Osteoblast (primary cell): ENCODE measurements at places on chromosomes 1 and 21.

DNA sequence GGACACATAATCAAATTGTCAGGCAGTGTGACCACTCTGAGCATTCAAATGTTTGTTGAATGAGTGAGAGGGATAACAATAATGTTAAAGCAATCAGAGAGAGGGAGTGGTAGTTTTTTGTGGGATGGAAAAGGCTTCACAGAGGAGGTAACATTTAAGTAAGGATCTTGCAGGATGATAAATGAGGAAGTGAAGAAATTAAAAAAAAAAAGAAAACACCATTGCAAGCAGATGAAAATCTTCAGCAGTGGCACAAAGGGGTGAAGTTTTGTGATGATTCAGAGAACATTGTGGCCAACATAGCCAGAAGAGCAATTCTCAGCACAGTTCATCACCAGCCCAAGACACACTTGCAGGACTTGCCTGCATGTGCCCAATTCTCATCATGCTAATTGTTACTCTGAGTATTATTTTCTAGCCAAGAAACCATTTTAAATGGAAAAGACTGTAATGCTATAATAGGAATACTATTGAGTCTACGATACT lies 35.0 kb downstream of the OVGP1 start:
- H3K27ac ChIP-seq, result no peak overlapping the region
- DNase-seq, result no peak
- H3K36me3 ChIP-seq, result no peaks in the 10 kb centered on the region
- peaks cover 16% of the 10 kb centered on the region for H3K27me3 ChIP-seq
- no peak overlapping the region for H3K4me3 ChIP-seq
- no peaks in the 10 kb centered on the region for H3K4me1 ChIP-seq

DNA sequence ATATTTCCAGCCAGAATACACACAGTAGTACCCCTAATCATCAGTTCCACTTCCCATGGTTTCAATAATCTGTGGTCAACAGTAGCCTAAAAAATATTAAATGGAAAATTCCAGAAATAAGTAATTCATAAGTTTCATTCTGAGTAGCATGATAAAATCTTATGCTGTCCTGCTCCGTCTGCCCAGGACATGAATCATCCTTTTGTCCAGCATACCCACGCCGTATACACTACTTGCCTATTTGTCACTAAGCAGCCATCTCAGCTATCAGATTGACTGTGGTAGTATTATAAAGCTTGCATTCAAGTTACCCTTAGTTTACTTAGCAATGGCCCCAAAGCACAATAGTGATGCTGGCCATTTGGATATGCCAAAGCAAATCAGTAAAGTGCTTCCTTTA lies 118.7 kb downstream of the SLC5A9 start:
- no peaks in the 10 kb centered on the region for H3K4me1 ChIP-seq
- H3K36me3 ChIP-seq, result no peaks in the 10 kb centered on the region
- H3K4me3 ChIP-seq, result no peak overlapping the region

- peak; percentile 73 for DNase-seq
- no peaks in the 10 kb centered on the region for H3K27me3 ChIP-seq
- peaks cover 18% of the 10 kb centered on the region for H3K4me1 ChIP-seq
- H3K36me3 ChIP-seq, result no peaks in the 10 kb centered on the region
These were observed 4.4 kb downstream of the NME7 start for GRCh38 chr1:169363046-169363730.

DNA sequence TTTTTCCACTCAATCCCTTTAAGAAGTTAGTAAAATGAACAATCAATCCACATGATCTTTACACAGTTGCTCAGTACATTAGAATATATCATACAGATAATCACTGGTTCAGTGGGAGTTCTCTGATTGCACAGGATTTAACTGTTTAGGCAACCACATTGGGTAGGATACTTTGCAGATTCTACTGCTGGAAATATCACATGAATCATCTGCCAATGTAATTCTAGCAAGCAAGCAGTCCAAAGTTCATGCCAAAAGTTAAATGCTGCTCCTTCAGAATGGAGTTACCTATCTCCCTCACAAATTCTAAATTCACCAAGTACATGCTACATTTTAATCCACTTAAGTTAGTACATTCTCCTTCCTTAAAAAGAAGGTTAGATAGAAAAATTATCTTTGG lies 52.4 kb downstream of the NEGR1 start:
- no peak overlapping the region for H3K4me3 ChIP-seq
- no peaks in the 10 kb centered on the region for H3K27me3 ChIP-seq
- DNase-seq, result no peak
- H3K4me1 ChIP-seq, result peaks cover 5% of the 10 kb centered on the region

DNA sequence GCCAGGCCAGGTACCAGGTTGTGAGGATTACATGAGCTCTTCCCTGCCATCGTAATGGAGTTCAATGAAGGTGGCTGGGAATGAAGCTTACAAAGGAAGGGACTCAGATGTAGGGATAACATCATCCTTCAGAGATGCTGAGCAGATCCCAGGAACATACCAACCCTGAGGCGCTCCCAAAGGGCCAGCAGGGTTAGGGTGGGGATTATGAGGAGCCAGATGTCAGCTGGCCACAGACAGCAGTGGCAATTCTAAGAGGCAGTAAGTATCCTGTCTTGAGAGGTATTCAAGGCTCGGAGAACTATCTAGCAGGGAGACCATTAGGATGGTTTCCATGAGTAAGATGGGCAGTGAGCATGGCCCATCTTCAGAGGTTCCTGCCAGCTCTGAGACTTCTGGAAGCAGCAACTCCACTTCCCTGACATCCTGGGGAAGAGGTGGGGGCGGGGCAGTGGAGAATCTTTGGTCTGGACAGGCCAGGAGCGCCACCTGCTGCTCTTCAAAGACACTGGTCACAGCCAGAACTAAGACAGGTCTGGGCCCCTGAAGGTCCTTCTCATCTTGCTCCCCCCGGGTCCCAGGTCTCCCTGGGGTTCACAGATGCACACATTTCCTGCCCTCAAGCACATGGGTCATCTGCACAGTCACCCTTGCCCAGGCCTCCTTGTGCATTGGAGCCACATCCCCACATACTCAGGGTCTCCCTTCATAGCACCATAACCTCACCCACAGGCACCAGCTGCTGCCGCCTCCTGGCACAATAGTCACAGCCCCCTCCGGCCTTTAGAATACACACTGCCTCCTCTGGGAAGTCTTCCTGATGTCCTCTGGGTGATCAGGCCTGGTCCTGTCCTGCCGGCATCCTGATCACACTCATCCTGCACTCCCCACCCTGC lies 2.7 kb upstream of the SDC3 start:
- no peaks in the 10 kb centered on the region for H3K4me1 ChIP-seq
- no peak overlapping the region for H3K27ac ChIP-seq
- no peaks in the 10 kb centered on the region for H3K36me3 ChIP-seq

- peaks cover 15% of the 10 kb centered on the region for H3K4me1 ChIP-seq
- DNase-seq, result no peak
- H3K36me3 ChIP-seq, result peaks cover 24% of the 10 kb centered on the region
- no peak overlapping the region for H3K27ac ChIP-seq
These were observed 6.3 kb downstream of the PARP1 start for GRCh38 chr1:226401355-226402303.

DNA sequence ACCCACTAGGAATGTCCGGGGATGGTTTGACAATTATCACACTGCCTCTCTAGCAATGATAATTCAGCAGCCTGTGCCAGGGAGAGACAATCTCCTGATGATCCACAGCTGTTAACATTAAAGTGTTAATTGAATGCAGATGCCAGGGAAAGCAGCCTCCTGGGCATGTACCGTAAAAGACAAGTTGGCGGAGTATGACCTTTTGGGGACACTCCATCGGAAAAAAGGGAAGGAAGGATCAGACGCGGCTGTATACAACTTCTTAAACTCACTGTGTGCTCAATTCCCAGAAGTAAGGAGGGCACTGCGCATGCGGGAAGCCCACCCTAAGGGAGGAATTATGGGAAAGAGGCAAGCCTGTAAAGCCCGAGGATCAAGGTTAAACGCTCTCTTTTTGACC lies 62.6 kb downstream of the MAP3K7CL start:
- H3K27me3 ChIP-seq, result no peaks in the 10 kb centered on the region
- H3K4me1 ChIP-seq, result peaks cover 41% of the 10 kb centered on the region
- no peak overlapping the region for H3K4me3 ChIP-seq
- no peak for DNase-seq

GRCh38 chr1:23035823-23036452 lies 16.7 kb downstream of the KDM1A start:
- DNase-seq, result peak; percentile 1
- no peak overlapping the region for H3K27ac ChIP-seq
- H3K27me3 ChIP-seq, result no peaks in the 10 kb centered on the region
- H3K4me3 ChIP-seq, result no peak overlapping the region
- H3K36me3 ChIP-seq, result no peaks in the 10 kb centered on the region
- peaks cover 6% of the 10 kb centered on the region for H3K4me1 ChIP-seq

GRCh38 chr1:21894034-21894881 lies 42.9 kb downstream of the HSPG2 start:
- H3K4me1 ChIP-seq, result peaks cover 22% of the 10 kb centered on the region
- no peak for DNase-seq
- no peaks in the 10 kb centered on the region for H3K27me3 ChIP-seq
- H3K36me3 ChIP-seq, result peaks cover 86% of the 10 kb centered on the region
- no peak overlapping the region for H3K4me3 ChIP-seq
- H3K27ac ChIP-seq, result peak overlapping the region; percentile 37

DNA sequence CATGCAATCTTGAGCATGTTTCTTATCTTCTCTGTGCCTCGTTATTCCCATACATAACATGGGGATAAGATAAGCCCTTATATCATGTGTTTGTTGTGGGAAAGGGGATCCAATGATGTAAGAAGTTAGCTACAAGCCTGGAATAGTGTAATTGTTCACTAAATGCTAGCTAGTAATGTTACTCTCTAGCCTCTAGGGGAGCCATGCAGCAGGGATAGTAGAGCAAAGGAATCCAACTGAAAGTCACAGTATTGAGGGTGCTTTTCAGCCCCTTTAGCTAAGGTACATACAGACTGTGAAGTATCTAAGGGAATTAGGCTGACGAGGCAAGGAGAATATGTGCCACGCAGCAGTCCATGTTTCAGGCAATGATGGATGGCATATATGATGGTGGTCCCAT lies 46.9 kb downstream of the IL23R start:
- no peaks in the 10 kb centered on the region for H3K4me1 ChIP-seq
- H3K27me3 ChIP-seq, result peaks cover 4% of the 10 kb centered on the region
- H3K27ac ChIP-seq, result no peak overlapping the region
- DNase-seq, result peak; percentile 19
- no peaks in the 10 kb centered on the region for H3K36me3 ChIP-seq

DNA sequence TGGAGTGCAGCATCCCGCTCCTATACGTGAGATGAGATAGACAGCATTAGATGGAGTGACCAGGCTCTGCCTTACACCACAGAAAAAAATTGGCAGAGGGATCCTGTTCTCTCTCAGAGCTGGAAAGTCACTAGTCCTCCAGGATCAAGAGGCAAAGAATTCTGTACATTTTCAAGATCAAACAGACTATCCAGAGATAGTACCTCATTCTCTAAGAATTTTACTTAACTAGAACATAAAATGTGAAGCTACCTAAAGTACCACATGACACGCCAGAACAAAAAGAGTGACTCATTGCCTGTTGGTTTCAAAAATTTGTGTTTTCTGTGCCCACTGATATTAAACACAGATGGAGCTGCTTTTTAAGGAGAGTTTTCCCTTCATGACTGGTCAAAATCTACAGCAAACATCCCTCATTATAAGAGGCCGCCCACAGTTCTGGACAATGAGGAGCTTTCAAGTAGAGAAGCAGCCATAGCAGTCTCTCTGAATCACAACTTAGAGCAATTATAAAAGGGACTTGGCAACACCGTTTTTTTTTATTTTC lies 32.3 kb downstream of the CD160 start:
- H3K4me1 ChIP-seq, result peaks cover 22% of the 10 kb centered on the region
- H3K4me3 ChIP-seq, result no peak overlapping the region
- H3K27ac ChIP-seq, result peak overlapping the region; percentile 80
- no peaks in the 10 kb centered on the region for H3K27me3 ChIP-seq
- DNase-seq, result peak; percentile 90

DNA sequence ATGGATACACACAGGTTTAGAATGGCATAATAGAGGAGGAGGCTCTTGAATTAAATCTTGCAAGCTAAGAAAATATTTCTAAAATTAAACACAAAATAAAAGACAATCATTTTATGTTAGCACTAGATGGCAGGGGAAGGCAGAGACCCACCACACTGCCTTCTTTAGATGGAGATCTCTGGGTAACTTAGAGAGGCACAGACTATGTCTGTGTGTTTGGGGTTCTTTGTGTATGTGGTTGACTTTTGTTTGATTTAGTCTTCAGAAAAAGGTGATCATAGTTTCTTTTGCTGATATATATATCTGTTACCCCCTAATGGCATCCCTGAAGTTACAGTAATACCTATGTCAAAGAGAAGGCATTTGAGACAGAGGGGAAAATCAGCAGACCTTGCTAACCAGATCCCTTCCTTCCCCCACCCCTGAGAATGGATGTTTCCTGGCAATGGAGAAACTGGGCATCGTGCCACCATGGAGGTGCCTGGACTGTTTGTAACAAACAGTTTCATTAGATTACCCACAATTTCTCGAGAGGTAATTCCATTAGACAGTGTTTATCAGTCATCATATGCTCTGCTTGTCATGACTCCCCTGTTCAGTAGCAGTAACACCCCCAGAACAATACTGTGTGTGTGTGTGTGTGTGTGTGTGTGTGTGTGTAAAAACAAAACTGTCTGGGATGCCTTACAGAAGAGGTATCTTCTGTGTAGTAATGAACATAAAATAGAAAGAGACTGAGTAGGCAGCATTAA lies 228.3 kb upstream of the DEPDC1 start:
- no peaks in the 10 kb centered on the region for H3K4me1 ChIP-seq
- H3K27me3 ChIP-seq, result no peaks in the 10 kb centered on the region
- H3K27ac ChIP-seq, result no peak overlapping the region
- no peaks in the 10 kb centered on the region for H3K36me3 ChIP-seq
- no peak for DNase-seq

- H3K27me3 ChIP-seq, result no peaks in the 10 kb centered on the region
- H3K4me1 ChIP-seq, result no peaks in the 10 kb centered on the region
- DNase-seq, result no peak
- H3K4me3 ChIP-seq, result no peak overlapping the region
- H3K27ac ChIP-seq, result no peak overlapping the region
- no peaks in the 10 kb centered on the region for H3K36me3 ChIP-seq
These were observed 74.8 kb upstream of the DEPDC1 start for GRCh38 chr1:68571454-68572235.

- peaks cover 17% of the 10 kb centered on the region for H3K4me1 ChIP-seq
- no peak overlapping the region for H3K4me3 ChIP-seq
- H3K27me3 ChIP-seq, result peaks cover 30% of the 10 kb centered on the region
- peak; percentile 67 for DNase-seq
- no peak overlapping the region for H3K27ac ChIP-seq
- H3K36me3 ChIP-seq, result no peaks in the 10 kb centered on the region
These were observed 1.6 kb downstream of the CA14 start for GRCh38 chr1:150259217-150259616.

- H3K4me1 ChIP-seq, result peaks cover 9% of the 10 kb centered on the region
- H3K4me3 ChIP-seq, result no peak overlapping the region
- no peak overlapping the region for H3K27ac ChIP-seq
- peak; percentile 15 for DNase-seq
- no peaks in the 10 kb centered on the region for H3K27me3 ChIP-seq
These were observed 47.5 kb upstream of the PWP2 start for GRCh38 chr21:44059710-44060109.

- H3K36me3 ChIP-seq, result no peaks in the 10 kb centered on the region
- H3K4me3 ChIP-seq, result no peak overlapping the region
- peaks cover 6% of the 10 kb centered on the region for H3K4me1 ChIP-seq
- peak; percentile 66 for DNase-seq
- no peaks in the 10 kb centered on the region for H3K27me3 ChIP-seq
These were observed 44.5 kb downstream of the PKP1 start for GRCh38 chr1:201327687-201328240.

- no peaks in the 10 kb centered on the region for H3K36me3 ChIP-seq
- peak overlapping the region; percentile 74 for H3K4me3 ChIP-seq
- H3K27ac ChIP-seq, result peak overlapping the region; percentile 98
- H3K4me1 ChIP-seq, result peaks cover 35% of the 10 kb centered on the region
- no peaks in the 10 kb centered on the region for H3K27me3 ChIP-seq
- no peak for DNase-seq
These were observed 932 bp upstream of the RAB7B start for GRCh38 chr1:206003854-206004800.
